ENCODE measurements at places on chromosomes 6 and 20.

GRCh38 chr20:50734730-50735679 lies 3.6 kb downstream of the PARD6B start:
- DNase-seq = no peak

GRCh38 chr20:42795111-42795695 lies 394.5 kb downstream of the PTPRT start:
- no peak for DNase-seq

GRCh38 chr6:72938104-72938503 lies 287.2 kb downstream of the KHDC1L start:
- DNase-seq = no peak

- DNase-seq = no peak
Measured at GRCh38 chr6:111865909-111866546, 7.2 kb downstream of the FYN start.

DNA sequence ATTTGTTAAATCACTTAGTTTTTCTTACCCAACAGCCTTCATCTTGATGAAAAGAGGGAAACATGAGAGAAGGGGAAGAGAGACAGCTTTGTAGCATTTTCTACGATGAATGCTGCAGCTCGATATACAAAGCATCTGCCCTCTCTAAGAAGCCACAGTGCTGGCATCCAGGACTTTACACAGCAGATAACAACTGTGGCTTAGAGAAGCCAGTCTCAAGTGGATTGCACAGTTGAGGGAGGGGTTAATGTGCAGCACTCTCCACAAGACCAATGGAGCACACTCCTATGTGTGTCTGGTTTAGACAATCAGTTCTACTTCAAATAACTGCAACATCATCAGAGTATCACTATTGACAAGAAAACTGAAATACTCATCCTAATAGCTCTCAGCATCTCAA lies 5.8 kb downstream of the C6orf120 start:
- no peak for DNase-seq

DNA sequence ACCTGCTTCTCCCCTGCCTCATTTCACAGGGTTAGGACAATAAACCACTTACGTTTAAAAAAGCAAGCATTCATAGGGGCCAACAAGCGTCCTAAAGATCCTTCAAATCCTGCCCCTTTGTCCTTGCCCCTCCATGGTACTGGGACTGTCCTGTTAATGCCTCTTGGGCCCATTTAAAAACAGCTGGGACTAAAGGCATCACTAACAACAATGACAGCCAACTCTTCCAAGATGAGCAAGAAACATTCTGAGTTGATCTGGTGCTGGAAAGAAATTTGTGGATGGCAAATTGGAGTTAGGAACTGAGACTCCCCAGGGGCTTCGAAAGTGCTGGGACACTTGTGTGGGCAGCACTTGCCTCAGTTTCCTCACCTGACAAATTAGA lies 93.4 kb downstream of the ZMYND8 start:
- no peak for DNase-seq

DNA sequence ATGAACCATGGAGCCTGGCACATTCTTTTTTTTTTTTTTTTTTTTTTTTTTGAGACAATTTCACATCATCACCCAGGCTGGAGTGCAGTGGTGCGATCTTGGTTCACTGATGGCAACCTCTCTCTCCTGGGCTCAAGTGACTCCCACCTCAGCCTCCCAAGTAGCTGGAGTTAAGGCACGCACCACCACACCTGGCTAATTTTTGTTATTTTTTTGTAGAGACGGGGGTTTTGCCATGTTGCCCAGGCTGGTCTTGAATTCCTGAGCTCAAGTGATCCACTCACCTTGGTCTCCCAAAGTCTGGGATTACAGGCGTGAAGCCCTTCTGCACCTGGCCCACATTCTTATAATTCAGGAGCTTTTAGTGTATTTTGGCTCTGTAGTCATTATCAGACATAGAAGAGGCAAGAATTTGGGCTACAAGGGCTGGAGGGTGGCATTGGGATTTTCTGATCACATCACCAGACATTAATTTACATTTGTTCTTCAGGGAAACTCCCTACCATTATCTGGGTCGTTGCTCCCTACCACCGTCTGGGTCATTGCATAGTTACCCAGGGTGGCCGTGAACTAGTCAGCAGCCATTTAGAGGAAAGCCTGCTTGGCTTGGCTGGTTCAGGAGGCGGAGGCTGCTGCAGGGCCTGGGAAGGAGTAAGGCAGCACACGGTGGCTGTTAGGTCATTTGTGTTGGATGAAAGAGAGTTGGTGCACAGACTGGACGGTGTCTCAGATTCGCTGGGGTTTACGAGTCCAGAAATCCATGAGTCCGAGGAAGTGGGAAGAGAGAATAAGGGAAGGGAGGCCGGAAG lies 17.6 kb downstream of the ARID1B start:
- DNase-seq = peak; percentile 10

DNA sequence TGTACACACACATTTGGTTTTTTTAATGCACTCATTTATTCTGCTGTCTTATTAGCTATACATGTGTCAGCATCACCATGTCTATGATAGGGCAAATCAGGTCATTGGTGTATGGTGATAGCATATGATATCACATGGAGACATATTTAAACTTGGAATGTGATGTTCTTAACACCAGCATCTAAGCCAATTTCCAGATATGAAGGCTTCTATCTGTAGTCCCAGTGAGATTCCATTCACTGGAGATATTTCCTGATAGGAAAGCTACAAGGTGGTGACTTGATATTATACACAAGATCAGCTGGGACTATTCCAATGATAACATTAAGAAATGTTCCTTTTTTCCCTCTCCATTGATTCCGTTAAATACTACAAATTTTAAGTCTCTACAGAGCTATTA lies 89.3 kb downstream of the TASP1 start:
- DNase-seq = no peak

DNA sequence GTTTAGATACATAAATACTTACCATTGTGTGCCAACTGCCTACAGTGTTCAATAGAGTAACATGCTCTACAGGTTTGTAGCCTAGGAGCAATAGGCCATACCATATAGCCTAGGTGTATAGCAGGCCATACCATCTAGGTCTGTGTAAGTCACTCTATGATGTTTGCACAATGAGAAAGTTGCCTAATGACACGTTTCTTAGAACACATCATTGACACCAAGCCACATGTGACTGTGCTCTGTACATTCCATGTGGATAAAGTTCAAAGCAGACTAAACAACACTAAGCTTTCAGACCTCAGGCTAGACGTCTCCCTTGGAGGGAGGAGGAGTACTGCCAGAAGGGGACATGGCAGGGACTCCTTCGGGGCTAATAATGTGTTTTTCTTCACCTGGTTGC lies 93.6 kb downstream of the KIF16B start:
- no peak for DNase-seq

DNA sequence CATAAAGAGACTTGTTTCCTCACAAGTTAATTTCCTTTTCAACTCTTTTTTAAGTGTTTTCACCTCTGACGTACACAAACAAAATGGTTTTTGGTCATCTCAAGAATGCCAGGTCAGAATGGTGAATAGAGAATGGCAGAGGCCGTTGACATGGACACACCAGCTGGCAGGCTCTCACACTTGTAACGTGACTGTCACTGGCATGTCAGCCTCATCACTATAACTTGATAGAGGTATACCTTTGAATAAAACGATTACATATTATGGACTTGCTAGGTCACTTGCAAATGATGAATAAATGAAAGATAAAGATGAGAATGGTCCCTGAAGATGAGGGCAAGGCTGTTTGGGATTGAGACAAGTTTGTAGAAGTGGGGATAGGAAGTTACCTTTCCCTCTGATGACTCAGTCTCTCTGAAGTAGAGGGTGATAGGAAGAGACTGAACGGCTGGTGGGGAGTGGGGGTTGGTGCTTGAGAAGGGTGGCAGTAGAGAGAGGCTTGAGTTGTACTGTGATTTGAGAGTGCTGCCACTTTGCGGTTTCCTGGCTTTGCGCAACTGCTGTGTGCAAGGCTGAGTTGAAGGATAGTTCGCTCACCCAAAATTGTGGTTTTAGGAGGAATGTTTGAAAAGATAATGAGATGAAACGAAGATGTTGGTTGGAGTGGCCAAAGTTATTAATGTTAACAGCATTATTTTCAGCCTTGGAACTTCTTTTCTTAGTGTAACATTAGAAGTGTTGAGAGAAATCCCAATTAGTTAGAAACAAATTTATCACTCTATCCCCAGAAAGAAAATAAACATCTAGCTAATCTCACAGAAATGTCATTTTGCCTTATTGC lies 30.3 kb downstream of the TBPL1 start:
- DNase-seq = peak; percentile 26

DNA sequence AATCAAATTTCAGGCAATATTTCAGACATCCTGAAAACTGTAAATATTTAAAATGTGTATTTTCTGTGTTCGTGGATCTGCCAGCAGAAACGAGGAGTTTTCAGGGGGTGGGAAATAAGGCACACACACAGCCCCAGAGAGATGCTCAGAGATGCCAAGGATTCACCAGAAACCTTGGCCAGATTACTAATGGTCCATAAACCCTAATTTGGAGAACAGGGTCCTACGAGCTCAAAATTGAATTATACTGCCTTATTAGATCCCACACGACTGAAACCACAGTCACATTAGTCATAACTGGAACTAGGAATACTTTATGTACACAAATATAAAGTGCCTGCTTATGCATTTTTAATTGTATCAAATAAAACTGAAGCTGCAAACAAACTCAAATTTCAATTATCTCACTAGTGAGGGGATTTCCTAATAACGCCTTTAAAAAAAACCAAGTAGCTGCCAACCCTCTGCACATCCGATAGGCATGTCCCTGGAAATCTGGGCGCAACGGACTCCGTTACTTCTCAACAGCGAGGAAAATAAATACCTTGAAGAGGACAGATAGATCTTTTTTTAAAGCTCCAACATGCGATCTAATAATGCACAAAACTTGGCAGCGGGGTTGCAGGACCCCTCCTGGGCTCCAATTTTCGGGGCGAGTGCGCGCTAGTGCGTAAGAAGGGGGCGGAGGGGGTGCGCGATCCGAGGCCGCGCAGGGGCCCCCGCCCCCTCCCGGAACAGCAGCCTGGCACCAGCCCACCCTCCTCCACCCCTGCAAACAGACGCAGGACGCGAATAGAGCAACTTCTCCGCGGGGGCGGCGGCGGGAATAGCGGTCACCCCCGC lies 897 bp downstream of the CHD6 start:
- peak; percentile 41 for DNase-seq

GRCh38 chr6:16354692-16355091 lies 116.3 kb downstream of the GMPR start:
- DNase-seq = no peak

DNA sequence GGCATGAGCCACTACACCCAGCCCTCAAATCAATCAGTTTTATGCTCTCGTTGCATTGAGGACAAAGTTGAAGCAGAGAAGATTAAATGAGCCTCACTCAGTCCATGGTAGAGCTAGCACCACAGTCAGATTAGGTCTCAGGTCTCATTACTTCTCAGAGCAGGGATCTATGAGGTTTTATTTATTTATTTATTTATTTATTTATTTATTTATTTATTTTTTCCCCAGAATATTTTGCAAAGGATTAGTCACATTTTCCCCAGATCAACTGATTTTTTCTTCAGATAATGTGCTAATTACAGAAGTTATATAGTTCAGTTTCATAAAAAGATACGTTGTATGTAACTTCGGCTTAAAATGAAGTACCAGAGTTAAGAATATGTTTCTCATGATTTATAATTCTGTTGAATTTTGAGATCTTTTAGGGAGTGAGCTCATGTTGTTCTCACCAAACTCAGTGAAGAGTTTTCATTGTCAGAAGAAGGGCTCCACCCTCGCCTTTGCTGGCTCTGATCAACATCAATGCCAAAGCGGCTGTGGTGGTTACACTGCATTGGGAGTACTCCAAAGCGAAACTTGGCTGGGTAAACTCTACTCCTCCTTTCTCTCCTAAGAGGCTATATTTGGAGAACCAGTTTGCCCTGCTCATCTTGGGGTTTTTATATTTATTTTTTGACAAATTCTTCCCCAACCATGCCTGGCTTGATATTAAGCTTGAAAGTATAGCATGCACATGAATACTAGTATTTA lies 12.9 kb upstream of the ID4 start:
- no peak for DNase-seq

DNA sequence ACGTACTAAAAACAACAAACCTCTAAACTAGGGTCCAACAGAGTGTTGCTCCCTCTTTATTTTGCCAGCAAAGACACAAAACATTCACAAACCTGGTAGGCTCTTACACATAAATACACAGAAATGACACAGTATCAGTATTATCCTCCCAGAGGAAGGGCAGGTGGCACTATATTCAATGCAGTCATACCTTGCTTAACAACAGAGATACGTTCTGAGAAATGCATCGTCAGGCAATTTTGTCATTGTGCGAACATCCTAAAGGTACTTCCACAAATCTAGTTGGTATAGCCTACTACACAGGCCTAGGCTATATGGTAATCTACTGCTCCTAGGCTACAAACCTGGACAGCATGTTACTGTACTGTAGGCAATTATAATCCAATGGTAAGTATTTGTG lies 9.6 kb downstream of the ZBTB2 start:
- DNase-seq = no peak

GRCh38 chr6:79042088-79042798 lies 35.8 kb downstream of the PHIP start:
- no peak for DNase-seq
